Placental pericyte (primary cell): ENCODE measurements at places on chromosomes 6 and 20. TPM values are rescaled to one million over a fixed set of nuclear protein-coding genes. Genes with fewer than 3 reads are reported as not detected.

The MACROD2 gene
- 0.29 and 0.88 TPM in 2 replicates for total RNA-seq

The ZC3H12D gene
- 0.14 and 0.22 TPM in 2 replicates for total RNA-seq

The SAMD10 gene
- 1.7 and 2.6 TPM in 2 replicates for total RNA-seq

The SUMO4 gene
- total RNA-seq = 1.5 and 2.3 TPM in 2 replicates

The CEBPB gene
- total RNA-seq = 87.6 and 88.4 TPM in 2 replicates

The LAMA4 gene
- total RNA-seq = 105 and 123 TPM in 2 replicates

The PNPLA1 gene
- total RNA-seq = 0.14 TPM in 1 of 2 replicates, not detected in the other

The PSORS1C1 gene
- total RNA-seq = 1.3 and 2.3 TPM in 2 replicates

The TSBP1 gene
- not detected in 2 replicates for total RNA-seq

The PBOV1 gene
- total RNA-seq = not detected in 2 replicates

The HSP90AB1 gene
- total RNA-seq = 661 and 1,252 TPM in 2 replicates

The UBD gene
- total RNA-seq = not detected in 2 replicates

The TMEM14A gene
- 4.8 and 24.8 TPM in 2 replicates for total RNA-seq

The SYTL3 gene
- 1.5 and 3.1 TPM in 2 replicates for total RNA-seq
